T follicular helper cell (primary cell): ENCODE measurements at places on chromosomes 1 and 21.

GRCh38 chr1:175130649-175131045 is 61.9 kb downstream of the KIAA0040 start:
- DNase-seq = no peak

DNA sequence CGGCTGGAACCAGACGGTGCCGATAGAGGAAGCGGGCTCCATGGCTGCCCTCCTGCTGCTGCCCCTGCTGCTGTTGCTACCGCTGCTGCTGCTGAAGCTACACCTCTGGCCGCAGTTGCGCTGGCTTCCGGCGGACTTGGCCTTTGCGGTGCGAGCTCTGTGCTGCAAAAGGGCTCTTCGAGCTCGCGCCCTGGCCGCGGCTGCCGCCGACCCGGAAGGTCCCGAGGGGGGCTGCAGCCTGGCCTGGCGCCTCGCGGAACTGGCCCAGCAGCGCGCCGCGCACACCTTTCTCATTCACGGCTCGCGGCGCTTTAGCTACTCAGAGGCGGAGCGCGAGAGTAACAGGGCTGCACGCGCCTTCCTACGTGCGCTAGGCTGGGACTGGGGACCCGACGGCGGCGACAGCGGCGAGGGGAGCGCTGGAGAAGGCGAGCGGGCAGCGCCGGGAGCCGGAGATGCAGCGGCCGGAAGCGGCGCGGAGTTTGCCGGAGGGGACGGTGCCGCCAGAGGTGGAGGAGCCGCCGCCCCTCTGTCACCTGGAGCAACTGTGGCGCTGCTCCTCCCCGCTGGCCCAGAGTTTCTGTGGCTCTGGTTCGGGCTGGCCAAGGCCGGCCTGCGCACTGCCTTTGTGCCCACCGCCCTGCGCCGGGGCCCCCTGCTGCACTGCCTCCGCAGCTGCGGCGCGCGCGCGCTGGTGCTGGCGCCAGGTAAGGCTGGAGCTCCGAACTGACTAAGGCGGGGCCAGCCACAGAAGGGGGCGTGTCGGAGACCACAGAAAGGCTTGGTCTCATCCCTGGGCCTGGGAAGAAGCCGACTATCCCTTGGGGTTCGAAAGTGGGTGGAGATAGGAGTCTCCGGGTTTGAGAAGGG is 486 bp downstream of the SLC27A3 start:
- peak; percentile 51 for DNase-seq

DNA sequence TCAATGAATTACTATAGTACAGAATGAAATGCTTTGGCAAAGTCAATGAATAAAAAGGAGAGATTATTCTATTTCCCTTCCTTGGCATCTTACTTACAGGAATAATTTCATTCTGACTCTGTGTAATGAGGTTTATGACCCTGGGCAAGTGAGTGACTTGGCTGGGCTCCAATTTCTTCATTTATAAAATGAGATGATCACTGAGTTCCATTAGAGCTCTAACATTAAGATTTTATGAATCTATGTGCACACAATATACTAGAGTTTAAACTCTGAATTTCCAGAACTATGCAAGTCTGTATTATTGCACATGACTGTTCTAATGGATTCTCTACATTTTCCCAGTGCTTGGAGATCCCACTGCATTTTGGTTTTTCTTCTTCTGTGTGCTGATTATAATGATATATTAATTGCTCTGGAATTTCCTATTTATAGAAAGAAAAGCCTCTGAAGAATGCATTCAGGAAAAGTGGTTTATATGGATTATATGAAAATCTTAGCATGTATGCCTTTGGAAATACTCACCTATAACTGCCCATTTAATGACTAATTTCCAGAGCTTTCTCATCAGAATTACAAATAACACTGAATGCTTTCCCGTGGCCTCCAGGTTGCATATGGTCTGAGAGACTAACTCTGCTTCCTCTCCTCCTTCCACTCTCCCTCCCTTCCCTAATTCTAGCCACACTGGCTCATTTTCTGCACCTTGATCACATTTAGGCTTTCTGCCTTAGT is 97.4 kb upstream of the CHRM3 start:
- no peak for DNase-seq

DNA sequence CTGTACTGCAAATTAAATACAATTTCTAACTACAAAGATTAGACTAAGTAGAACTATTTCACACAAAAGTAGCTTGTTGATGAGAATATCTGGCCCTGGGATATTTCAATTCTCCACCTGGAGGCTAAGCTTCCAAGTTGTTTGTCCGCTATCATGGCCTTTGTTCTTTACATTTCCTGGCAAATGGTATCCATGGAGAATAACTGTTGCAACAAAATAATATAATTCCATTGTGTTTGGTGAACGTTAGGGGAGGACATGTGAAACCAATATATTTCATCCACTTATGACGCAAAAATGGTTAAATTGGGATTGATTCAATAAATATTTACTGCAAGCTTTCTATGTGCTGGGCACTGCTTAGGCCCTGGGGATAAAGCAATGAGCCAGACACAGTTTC is 565.4 kb downstream of the PTPRC start:
- DNase-seq = no peak

- DNase-seq = no peak
Observed at GRCh38 chr1:215023155-215023832, 59.2 kb upstream of the KCNK2 start.

GRCh38 chr1:168636642-168637111 is 60.3 kb downstream of the XCL1 start:
- DNase-seq = no peak

- no peak for DNase-seq
Observed at GRCh38 chr1:6870571-6870970, 85.3 kb downstream of the CAMTA1 start.

DNA sequence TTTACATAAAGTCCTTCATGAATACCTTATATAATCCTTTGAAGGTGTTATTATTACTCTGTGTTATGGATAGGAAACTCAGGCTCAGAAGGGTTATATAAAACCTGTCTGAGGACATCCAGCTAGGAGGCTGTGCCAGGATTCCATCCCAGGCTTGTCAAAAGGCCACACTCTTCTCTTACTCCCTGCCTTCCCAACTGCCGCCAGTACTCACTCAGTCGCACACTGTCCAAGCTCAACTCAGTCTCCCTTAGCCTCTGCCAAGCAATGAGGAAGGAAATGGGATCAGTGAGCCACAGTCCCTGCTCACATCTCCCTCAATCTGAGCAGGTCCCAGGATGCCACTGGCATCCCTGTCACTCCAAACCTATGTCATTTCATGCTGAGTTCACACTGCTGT is 94.4 kb downstream of the NAV1 start:
- DNase-seq = no peak

- no peak for DNase-seq
Observed at GRCh38 chr1:209662879-209663327, 10.7 kb upstream of the LAMB3 start.

GRCh38 chr1:68470388-68470970 is 20.7 kb upstream of the RPE65 start:
- no peak for DNase-seq

GRCh38 chr1:116909512-116910378 is at the start of gene PTGFRN:
TSS of gene PTGFRN (plus strand) at chr1:116909916. CDS start at chr1:116910204, 288 bp downstream.
- DNase-seq = no peak

GRCh38 chr1:25644962-25645361 is 28.4 kb downstream of the MAN1C1 start:
- no peak for DNase-seq

DNA sequence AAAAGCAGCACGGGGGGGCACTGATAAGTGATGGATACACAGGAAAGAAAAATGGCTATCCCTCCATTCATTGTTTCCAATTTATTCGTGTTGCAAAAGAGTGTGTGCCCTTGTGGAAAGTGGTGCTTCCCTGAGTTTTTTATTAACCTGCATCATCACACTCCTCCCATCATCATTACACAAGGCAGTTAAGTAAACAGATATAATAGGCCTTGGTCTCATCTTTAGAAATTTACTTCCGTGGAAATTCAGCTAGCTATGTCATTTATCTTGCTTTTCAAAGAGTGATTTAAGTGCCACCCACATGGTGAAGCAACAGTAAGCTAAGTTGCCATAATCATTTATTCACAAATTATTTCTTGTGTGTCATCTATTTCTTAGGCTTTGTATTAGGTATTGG is 473.3 kb downstream of the NEGR1 start:
- DNase-seq = no peak

DNA sequence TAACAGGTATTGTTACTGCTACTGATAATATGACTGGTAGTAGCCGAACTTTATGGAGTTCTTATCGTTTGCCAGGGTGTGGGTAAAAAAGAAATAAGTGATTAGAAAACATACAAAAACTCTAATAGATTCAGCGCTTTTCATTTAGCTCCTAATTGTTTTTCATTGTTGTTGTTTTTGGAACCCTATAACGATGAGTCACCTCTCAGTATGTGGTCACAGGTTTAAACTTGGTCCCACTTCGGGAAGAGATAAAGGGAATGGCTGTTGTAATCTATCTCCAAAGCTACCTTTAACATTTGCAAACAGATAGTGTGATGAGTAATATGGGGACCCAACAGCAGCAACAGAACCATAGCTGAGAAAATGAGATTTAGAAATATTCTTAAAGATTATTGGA is 62.7 kb upstream of the BCL10 start:
- DNase-seq = no peak

DNA sequence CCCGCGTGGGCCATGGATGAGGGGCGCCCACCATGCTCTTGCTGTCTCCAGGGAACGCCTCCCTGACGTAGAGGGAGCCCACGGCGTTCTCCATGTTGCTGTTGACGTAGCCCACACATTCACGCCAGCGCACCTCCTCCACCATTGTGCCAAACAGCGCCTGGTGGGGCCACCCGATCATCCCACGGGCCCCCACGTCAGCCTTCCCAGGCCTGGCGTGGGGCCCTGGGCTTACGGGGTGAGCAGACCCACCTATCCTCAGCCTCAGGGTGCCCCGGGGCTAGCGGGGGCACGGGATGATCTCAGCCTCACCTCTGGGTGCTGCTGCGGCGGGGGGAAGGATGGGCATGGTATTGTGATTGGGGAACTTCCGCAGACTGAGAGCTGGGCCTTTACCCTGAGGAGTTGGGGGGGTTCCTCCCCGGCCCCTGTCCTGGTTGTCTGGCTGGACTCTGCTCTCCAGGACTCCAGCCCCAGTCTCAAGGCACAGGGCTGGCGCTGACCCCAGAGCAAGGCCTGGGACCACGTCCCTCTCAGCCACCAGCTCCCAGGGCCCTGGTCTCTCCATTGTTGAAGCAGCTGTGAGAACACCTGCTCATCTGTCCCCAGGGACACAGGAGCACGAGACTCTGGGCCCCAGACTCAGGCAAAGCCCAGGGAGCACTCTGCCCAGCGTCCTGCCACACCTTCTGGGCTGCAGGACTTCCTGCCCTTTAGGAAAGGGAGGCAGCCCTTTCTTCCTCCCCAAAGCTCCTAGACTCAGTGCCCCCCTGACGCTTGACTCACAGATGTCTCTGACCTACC is 10.2 kb downstream of the PRXL2B start:
- DNase-seq = no peak

- DNase-seq = no peak
Observed at GRCh38 chr1:230086151-230086550, 19.1 kb downstream of the GALNT2 start.

DNA sequence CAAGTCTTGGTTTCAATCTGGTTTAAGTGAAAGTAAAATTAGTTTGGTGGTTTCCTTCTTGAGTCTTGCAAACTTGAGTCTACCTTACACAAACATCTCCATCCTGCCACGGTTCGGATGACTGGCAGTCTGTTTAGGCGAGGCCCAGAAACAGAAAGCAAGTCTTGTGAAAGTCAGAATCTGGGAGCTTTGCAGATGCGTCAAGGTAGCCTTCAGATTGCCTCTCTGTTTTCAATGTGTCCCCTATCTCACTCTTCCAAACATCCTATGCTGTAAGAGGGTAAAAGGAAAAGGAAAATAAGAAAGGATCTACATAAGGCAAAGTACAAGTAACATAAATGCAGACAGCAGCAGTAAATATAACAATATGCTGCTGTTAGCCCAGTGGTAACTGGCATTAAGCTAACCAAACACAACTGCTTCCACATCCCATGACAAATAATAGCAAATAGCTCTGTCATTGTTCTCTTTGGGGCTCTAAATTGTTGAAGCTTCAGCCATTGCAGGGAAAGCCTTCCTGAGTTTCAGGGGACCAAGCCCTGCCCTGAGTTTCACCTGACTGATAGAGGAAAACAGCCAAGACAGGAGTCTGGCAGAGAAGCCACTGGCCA is 26.2 kb upstream of the C1orf105 start:
- DNase-seq = peak; percentile 36

GRCh38 chr1:234896477-234897389 is 231.9 kb downstream of the TOMM20 start:
- DNase-seq = no peak

GRCh38 chr21:26119906-26120305 is 50.7 kb downstream of the APP start:
- DNase-seq = no peak

- DNase-seq = no peak
Observed at GRCh38 chr1:182015360-182015759, 46.2 kb downstream of the ZNF648 start.

DNA sequence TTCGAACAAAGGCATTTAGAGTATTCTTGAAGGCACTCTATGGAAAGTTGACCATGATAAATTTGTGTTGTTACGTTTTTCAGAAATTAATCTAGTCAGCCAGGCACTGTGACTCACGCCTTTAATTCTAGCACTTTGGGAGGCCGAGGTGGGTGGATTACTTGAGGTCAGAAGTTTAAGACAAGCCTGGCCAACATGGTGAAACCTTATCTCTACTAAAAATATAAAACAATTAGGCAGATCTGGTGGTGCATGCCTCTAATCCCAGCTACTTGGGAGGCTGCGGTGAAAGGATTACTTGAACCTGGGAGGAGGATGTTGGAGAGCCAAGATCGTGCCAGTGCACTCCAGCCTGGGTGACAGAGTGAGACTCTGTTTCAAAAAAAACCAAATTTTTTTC is 130.6 kb upstream of the BRINP3 start:
- no peak for DNase-seq

GRCh38 chr1:46211051-46211450 is 7.9 kb downstream of the LURAP1 start:
- DNase-seq = no peak

DNA sequence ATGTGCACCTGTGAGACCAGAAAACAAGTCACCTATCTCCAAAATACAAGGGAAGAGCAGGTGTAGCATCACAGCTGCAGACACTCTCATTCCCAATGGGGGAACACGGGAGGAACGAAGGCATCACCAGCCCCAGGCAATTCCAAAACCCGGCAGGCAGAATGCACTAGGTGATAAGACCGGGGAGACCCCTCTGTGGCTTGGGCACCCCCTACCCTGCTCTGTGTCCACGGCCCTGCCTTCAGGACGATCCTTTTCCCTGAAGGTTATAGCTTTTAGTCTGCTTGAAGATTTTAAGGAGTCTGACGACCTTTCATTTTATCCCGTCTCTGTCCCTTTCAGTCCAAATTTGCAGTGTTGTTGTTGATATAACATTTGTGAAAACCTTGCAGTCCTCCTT is 19.2 kb downstream of the TRPM2 start:
- DNase-seq = no peak

DNA sequence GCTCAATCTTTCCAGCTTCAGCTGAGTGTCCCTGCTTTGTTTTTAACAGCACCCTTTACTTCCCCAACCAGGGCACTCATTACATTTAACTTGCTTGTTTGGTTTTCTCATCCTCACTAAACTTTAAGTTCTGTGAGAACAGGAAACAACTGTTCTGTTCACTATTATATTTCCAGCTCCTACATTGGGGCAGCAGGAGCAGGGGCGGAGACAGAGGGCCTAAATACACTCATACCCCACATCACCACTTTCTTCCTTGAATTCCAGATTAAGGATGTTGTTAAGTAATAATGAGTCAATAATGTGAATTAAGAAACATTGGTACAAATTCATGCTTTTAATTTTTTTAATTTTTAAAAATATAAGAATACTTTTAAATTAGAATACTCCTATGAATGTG is 6.0 kb downstream of the DRAM2 start:
- DNase-seq = no peak
